Inflammatory macrophage (primary cell): ENCODE measurements at places on chromosomes 4 and X.
A peak's percentile ranks its signal among the peaks of the same experiment; 100 is the strongest.

GRCh38 chrX:103533511-103534216, 14.4 kb upstream of the RAB40A start:
- DNase-seq: peak; percentile 71

- DNase-seq: no peak
Measured at GRCh38 chr4:170256807-170257206, 167.1 kb upstream of the AADAT start.

- peak; percentile 40 for DNase-seq
Measured at GRCh38 chrX:53445977-53446376, 11.8 kb upstream of the HSD17B10 start.

DNA sequence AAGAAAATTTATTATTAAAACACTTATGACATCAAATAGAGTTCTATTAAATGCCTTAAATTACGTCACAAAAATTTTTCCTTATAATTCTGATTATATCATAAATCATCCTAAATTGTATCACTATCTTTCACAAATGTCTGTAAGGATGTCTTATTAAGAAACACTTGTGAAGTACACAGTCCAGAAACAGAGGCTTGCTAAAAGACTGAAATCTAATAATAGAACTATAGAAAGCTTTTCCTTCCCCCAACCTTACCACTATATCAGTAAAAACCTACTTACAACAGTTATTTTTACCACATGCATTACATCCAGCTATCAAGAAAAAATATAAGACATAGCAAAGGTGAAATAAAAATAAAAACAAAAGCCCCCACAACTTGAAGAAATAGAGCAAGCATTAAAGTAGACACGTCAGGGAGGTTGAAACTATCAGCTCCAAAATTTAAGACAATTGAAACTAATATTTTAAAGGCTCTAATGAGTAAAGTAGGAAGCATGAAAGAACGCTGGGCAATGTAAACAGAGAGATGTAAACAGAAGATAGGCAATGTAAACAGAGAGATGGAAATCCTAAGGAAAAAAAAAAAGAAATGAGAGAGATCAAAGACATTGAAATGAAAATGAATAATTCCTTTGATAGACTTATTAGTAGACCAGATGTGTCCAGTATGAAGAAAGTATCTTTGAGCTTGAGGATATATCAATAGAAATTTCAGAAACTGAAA, 94.9 kb upstream of the TECRL start:
- no peak for DNase-seq

- no peak for DNase-seq
Measured at GRCh38 chr4:38873290-38873944, 5.8 kb downstream of the FAM114A1 start.

DNA sequence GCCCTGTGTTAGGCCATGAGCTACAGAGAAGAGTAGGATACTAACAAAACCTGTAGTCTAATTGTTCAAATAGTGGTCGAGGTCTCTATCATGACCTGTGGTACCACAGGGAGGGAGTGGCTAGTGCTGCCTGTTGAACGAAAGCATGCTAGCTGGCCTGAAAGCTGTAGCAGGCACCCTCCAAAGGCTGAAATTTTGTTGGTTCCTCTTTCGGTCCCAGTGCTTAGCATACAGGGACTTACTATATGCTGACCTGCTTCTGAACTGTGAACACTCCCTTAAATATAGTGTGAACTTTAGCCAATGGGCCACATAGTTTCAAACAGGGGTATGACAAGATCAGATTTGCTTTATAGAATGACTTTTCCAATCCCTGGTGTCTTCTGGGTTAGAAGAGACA, 113.4 kb downstream of the PJA1 start:
- no peak for DNase-seq
